ENCODE measurements at places on chromosomes 2 and 18.

- DNase-seq = no peak
These were observed 995 bp upstream of the RTN4 start for GRCh38 chr2:55051026-55051866.

- DNase-seq = no peak
These were observed 162.3 kb downstream of the PHLPP1 start for GRCh38 chr18:62877411-62878221.

- DNase-seq = no peak
These were observed 139.7 kb downstream of the PRPF40A start for GRCh38 chr2:152577579-152577978.

- no peak for DNase-seq
These were observed 320.9 kb upstream of the MC4R start for GRCh38 chr18:60693426-60693825.

GRCh38 chr2:10536569-10537133 is 88.5 kb upstream of the ODC1 start:
- no peak for DNase-seq

- DNase-seq = no peak
These were observed 33.1 kb upstream of the REG3G start for GRCh38 chr2:78992451-78992806.

- DNase-seq = no peak
These were observed 948 bp upstream of the GATA6 start for GRCh38 chr18:22168360-22168921.

DNA sequence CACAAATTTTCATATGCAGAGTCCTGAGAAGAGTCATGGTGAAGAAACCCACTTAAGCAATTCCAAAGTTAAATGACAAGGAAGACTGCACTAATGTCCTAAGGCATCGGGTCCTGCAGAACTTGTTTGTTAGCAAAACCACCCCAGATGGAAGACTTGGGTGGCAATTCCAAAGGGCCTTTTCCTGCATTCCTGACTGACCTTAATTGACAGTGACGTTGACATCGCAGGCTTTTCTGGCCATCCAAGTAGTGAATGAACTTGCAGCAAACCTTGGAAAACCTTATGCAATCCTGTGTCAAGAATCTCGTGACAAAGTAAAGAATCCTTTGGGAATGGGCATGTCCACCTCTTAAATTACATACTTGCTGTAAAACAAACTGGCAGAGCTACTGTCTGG is 112.5 kb upstream of the SH3BP4 start:
- DNase-seq = peak; percentile 54

DNA sequence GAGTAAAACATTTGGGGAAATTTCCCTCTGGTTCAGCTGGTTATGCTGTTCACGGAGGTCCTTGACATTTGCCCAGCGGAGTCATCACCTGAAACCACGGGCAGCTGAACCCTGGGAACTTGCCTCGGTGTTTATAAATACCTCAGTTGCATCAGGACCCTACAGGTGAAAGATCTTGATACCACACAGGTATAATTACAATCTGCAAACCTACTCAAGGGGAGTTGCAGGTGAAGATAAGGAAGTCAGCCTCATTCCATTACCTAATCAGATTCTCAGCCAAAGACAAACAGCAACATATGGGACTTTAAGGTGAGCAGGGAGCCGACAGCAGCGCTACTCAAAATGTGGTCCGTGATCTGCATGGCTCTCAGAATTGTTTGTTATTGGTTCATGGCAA is 37.0 kb upstream of the ATIC start:
- DNase-seq = no peak

DNA sequence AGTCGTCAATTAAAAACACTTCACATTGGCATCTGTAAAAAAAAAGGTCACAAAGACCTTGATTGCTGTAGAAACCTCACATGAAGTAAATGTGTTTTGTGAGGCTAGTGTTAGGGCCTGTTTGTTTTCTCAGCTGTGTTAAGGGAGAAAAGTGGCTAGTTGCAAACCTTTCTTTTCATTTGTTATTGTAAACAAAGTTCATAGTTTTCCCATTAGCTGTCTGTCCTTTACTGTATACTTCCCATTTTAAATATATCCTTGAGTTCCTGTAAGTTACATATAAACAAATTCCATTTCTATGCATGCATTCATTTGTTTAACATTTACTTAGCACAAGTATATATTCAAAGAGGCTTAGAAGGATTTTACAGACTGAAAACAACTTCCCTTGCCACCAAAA is 1250.2 kb downstream of the LRP1B start:
- no peak for DNase-seq

DNA sequence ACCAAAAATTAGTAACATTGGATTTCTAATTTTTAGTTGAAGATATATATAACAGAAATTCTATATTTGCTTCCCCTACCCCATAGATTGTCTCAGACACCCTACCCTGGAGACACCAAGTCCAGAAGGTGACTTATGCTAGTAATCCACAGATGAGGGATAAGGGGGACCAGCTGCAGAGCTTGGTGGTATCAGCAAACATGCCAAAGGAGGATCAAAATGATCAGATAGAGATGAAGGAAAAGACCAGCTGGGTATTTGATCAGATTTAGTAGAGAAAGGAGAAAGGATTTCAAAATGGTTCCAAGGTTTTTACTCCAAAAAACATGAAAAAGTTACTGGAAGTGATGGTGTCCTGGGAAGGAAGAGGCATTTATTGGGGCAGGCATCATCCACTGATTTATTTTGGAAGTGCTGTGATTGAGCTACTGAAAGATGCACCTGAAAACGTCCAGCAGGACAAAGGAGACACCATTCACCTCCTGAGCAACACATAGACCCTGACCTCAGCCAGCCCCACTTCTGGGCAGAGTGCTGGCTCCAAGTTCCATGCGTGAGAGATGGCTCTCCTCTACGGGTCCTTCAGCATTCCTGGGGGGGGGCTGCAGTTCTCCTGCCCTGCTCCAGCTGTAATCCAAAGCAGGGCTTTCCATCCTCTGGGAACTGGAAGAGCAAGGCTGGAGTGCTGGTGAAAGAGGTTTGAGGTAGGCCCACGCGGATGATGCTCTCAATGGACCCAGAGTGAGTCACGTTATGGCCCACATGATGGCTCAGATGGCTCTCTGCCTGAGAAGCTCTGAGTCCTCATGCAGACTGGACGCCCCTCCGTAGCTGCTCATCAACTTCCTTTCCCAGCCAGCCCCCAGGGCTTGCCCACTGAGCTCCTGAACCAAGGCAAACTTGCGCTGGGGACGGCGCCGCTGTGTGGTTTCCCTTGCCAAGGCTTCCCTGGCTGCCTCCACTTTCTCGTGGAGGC is 3.7 kb upstream of the LRRFIP1 start:
- no peak for DNase-seq

DNA sequence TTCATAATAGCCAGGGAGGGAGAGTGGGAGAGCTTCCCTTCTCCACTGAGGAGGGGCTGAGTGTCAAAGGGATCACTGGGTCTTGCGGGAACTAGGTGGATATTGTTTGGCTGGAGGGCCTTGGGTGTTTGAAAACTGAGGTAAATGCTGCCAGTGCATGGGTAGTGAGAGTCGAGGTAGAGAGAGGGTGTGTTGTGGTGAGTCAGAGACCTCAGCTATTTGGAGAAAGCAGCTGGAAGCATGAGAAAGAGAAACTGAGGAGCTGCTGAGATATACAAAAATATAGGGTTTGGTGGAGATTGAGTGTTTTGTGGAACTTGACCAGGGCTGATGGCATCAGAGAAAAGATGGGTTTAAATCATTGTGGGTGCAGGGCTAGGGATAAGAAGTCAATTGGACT is 127.0 kb upstream of the CCDC195 start:
- no peak for DNase-seq

DNA sequence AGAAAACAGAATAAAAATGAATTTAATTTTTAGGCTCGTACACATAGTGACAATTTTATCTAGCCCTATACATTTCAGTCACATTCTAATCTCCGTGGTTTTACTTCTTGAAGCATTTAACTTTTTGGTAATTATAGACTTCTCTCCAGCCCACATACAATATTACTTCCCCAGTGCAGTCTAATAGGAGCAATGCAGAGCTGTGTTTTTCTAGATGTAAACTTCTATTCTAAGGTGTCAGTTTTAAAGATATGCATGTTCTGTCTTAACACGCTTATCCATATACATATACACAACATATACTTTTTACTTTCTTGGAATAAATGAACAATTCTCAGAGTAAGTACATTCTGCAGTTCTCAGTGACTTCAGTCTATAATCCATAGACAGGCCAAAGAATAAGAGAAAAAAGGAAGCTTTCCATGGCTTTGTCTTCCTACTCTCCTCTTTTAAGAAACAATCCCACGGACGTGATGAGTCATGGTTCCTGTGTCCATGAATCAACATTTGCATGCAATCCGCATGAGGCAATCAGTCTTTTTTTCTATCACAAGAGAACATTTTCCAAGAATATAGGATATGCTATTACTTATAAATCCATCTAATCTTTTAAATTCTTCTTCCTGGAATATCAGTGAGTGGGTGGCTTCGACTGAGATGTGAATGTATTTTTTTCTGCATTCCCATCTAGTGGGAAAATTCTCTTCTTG is 42.8 kb downstream of the CCDC102B start:
- peak; percentile 37 for DNase-seq

GRCh38 chr2:65431421-65432226 is 775 bp downstream of the SPRED2 start:
- peak; percentile 53 for DNase-seq

DNA sequence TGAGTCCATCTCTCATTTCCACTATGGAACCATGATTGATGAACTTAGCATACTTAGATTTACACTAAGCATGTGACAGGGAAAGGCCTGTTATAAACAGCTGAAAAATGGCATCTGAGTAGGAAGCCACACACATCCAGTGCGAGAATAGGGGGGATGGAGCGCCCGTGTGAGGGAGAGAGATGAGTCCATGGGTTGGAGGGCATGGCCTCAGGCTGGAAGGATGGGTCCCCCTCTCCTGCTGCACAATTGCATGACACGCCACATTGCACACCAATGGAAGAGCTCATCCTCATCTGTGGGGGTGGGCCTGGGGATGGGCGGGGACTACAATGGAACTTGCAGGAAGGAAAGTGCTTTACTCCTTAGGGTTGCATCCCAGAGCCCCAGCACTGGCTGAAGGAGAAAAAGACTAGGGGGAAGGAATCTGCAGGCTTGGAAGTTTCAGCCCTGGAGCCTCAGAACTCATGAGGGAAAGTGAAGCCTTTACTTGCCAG is 46.4 kb upstream of the CXCR4 start:
- DNase-seq = no peak

DNA sequence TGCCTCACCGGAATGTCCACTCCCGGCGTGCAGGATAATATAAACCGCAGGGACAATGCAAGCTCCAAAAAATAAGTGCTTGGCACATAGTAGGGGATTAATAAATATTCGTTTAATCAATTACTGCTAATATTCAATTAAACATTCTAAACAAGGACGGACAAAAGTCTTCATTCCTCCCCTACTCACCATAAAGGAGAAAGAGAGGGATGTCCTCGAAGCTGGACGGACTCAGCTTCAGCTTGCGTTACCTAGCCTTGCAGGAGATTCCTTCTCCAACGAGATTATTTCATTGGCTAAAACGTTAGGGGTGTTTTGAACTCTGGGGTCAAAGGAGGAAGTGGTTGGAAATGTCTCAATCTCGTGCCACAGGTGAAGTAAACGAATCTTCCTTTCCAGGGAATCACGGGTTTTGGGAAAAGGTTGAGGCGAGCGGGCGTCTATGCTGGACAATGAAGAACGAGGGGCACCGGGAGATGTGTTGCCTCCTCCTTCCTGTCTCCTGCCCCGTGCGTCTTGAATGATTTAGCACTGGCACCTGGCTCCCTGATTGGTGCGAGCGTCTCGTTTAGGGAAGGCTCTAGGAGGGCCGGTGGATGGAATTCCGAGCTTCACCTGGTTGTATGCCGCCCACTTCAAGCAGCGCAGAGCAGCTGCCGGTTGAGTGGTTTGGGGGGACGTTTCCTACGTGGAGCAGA is 2.0 kb upstream of the GAD1 start:
- no peak for DNase-seq

- DNase-seq = no peak
These were observed 195.7 kb downstream of the ZFP36L2 start for GRCh38 chr2:43030551-43031307.

- DNase-seq = no peak
These were observed 416.4 kb upstream of the HNMT start for GRCh38 chr2:137547842-137548241.
